GM13976 (cell line): ENCODE measurements at places on chromosomes 6 and 20.

GRCh38 chr6:68343901-68344300 is 291.2 kb upstream of the ADGRB3 start:
- no peak for DNase-seq

- DNase-seq: no peak
Measured at GRCh38 chr6:159715166-159715565, 12.1 kb upstream of the WTAP start.

GRCh38 chr20:40960521-40960956 is 68.1 kb upstream of the TOP1 start:
- peak; percentile 3 for DNase-seq

DNA sequence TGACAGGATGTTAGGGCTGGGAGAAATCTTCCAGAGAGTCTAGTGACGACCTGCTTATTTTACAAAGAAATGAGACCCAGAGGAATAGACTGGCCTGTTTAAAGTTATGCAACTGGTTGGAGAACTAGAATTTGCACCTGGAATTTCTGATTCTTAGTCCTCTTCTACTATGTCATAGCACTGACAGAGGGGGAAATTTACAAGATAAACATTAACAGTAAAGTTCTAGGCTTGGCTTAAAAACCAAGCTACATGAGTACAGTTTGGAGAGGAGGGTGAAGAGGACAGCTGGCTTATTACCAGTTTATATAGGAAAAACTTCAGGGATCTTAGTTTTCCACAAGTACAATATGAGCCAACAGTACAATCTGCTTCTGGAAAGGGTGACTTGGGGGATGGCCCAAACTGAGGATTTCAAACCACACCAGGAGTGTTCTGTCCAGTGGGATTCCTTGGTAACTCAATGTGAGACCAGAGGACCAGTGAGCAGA is 269.6 kb downstream of the CD109 start:
- DNase-seq: no peak

- DNase-seq: no peak
Measured at GRCh38 chr6:44470115-44470464, 82.6 kb downstream of the CDC5L start.

DNA sequence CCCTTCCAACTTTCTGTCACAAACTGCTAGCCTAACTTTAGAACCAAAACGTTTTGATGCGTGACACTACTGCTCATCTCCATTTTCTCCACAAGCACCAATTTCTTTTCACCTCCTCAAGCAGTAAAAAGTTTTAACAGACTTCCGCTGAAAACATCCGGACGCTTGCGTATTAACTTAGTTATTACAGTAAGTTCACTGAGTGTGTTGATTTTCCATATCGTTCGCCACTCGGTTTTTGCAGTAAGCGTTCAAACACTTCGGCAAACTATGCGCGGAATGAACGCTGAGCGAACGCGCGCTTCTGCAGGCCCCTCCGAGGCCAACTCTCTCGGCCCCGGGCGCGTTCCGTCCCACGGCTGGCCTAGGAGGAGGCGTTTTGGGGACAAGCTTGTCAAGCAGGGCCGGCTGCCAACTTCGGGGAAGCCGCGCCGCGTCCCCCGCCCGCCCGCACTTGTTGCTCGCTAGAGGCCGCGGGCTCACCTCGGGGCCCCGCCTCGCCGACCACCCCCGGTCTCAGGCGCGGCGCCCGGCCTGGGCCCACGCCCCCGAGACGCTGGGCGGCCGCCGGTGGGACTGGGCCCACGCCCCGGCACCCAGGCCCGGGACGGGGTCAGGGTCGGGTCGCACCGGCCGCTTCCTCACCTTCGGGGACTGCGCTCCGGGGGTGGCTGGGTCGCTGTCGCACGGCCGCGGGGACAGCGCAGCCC is 945 bp downstream of the PHF10 start:
- peak; percentile 78 for DNase-seq

DNA sequence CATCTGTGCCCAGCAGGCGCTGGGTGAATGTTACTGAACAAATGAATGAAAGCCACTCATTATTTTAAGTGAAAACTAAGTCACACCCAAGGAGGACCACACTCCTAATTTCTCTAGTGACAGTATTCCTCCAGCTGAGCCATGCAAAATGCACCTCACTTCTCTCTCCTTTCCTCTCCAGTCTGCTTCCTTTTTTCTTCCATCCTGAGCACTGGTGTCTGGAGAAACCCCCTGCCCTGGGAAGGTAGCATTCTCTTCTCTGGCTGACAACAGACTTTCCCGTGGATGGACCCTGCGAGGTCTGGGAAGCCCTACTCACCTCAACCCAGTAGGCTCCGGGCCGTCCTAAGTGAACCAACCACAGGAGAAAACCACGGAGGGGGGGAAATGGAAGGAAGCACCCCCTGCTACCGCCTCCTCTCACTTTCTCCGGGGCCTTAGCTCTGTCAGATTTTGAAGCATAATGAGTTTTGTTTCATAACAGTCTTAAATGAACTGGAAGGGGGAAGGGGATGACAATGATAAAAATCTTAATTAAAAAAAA is 22.6 kb downstream of the TRERF1 start:
- DNase-seq: no peak

- DNase-seq: no peak
Measured at GRCh38 chr20:31559704-31560093, 45.4 kb upstream of the ID1 start.

- DNase-seq: peak; percentile 35
Measured at GRCh38 chr6:37205175-37205996, 35.4 kb downstream of the PIM1 start.

GRCh38 chr6:160092602-160093001 is 29.0 kb upstream of the SLC22A1 start:
- no peak for DNase-seq

DNA sequence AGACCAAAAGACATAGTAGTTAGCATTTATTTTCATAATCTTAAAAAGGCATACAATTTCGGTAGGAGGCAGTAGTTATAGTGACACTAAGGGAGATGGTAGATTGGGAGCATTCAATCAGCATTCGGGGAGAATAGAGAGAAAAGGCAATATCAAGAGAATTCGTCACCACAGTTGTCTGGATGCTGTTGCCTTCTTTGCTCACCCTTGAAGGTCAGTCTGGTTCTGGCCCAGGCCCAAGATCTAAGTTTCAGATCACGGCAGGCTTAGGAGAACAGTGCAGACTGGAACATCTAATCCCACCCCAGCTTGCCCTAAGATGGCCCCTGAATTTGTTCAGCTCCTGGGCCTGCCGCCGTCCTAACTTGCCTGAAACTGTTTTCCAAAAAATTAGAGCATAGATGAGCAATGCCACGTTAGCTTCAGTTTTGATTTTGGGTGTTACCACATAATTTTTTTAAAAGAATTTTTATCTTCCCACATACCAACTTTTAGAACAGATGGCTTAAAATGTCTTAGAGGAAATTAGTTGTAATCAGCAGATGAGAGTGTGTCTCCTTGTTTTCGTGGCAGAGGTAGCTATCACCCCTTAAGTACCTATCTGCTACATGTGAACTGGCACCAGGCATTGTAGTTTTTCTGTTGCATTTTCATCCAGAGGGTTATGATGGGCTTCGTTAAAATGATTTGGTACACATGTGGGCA is 8.3 kb upstream of the CEP85L start:
- no peak for DNase-seq

DNA sequence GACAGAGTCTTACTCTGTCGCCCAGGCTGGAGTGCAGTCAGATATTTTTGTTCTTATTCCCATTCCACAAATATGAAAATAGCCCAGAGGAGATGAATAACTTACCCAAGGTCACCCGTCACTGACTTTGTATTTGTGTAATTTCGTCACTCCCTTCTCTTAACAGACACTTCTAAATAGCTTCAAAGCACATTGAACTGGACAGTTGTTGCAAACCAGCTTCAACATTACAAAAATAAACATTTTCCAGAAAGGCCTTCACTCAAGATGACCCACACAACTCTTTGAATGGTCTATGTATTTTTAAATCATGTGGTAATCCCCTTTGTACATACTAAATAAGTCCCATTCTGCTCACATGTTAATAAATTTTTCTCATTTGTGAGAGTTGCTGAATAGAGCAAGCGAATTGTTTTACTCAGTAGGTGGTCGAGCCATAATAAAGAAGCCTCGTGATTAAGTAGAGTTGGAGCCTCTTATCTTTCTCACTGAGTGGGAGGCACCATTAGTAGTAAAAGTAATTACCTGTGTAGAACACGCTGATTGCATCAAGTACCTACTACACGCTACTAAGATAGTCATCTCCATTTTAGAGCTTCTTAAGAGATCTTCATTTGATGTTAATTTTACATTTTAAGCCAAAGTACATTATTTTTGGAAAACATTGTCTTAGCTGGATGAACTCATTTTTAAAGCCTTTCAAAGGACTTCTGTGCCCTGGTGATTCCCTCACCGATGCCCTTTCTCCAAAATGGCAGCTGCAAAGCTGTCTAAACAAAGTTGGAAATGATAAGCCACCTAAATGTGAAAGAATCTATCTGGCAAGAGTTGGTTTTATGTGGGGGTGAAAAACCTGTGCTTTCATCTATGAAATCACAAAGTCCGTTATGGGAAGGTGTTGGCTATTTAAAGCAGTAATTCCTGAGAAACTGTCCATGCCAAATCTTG is 110.0 kb downstream of the TSHZ2 start:
- no peak for DNase-seq

- DNase-seq: no peak
Measured at GRCh38 chr6:149445573-149445972, 39.2 kb downstream of the ZC3H12D start.

- no peak for DNase-seq
Measured at GRCh38 chr6:119677384-119677783, 327.8 kb upstream of the MAN1A1 start.

GRCh38 chr6:84027340-84028181 is 6.0 kb upstream of the MRAP2 start:
- DNase-seq: no peak

DNA sequence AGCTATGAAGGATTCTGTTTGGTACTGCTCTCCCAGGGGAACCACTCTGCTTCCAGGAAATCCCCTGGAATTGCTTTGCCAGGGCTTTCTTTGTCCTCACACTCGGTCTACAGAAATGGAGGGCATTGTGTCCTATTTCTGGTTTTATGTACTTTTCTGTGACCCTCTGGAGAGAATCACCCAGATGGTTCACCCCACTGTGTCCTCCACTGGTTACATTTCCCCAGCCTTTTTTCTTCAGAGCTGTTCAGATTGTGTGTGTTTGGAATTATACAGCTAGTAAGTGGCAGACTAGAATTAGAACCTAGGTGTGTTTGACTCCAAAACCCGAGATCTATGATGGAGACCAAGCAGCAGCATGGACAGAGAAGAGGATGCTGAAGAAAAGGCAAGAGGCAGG is 80.8 kb downstream of the CD164 start:
- no peak for DNase-seq

DNA sequence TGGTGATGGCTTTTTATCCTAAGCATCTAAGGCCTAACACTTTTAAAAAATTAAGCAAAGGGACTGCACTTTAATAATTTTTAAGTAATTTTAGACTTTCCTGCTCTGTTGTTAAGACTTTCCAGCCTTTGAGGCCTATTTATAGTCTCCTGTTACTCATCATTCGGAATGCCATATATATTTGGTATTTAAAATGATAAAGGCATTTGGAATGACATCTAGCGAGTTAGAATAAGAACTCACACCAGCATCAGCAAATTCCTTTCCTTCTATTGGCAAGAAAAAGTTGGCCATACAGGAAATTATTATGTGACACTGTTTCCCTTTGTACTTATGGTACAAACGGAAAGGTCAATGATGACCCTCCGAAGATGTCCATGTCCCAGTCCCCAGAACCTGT is 88.1 kb upstream of the STMND1 start:
- DNase-seq: no peak

DNA sequence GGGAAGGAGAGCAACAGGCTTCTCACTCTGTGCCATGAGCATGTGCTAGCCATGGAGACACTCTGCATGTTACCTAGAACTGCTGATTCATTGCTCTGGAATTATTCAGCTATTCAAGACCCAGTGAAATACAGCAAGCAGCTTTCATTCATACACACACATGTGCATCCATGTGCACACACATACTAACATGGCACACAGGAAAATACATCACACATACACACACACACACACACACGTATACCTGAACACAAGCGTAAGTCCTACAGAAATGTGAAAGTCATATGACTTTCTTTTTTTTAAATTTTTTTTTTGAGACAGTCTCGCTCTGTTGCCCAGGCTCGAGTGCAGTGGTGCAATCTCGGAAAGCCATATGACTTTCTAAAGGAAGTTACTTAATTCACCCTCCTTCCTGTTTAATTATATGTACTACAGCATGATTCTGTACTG is 108.2 kb upstream of the NFATC2 start:
- DNase-seq: no peak

DNA sequence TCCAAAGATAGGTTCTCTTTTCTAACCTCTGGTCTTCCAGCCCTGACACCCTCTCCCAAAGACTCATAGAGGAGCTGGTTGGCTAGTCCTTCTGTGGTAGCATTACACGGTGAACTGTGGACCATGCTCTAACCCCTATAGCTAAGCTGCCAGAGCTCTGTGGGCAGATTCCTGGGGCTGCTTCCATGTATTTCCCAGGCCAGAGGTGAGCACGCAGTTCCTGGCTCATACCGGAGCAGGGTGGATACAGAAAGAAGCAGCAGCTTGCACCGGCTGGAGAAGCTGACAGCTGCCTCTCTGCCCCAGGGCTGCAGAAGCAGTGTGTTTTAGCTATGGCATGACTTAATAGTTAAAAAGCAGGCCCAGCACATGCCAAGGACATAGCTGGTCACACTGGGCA is 84.1 kb upstream of the FOXP4 start:
- no peak for DNase-seq

GRCh38 chr6:88177961-88178464 is 11.9 kb upstream of the CNR1 start:
- DNase-seq: peak; percentile 42

DNA sequence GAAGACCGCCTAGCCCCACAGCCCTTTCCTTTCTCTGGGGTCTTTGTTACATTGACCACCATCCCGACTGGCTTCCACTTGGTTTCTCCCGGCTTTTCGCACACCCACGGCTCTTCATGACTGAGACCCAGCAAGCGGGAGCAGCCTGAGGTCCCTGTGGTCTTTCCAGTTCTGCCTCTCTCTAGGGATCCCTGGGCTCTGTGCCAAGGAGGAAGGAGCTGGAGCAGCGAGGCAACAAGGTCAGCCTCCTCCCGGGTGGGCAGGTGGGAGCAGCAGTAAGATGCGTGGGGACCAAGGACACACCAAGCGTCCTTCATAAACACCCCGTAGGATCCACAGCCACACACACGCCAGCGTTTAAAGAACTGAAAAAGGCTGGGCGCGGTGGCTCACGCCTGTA is 29.6 kb upstream of the MRGBP start:
- no peak for DNase-seq

- no peak for DNase-seq
Measured at GRCh38 chr20:14687313-14687712, 349.9 kb upstream of the FLRT3 start.

- DNase-seq: no peak
Measured at GRCh38 chr6:129473546-129473945, 236.4 kb downstream of the ARHGAP18 start.

DNA sequence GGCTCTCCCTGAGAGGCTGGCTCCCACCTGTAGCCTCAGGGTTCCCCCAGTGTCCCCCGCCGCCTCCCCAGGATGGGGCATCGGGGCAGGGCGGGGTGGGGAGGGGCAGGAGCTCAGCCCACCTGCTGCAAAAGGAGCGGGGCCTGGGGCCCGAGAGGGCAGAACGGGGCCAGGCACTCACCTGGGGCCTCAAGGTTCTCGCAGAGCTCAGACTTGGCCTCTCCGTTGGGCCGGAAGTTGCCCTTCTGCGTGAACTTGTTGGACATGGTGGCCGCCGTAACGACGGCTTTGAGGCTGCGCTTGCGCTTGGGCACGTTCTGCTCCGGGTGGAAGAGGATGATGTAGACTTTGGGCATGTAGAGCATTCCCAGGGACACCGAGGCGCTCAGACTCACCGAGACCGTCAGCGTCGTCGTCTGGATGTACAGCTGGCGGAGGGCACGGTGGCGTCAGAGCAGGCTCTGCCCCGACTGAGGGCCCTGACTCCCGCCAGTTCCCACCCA is 117.9 kb downstream of the GRM4 start:
- no peak for DNase-seq
